ENCODE measurements at places on chromosomes 3 and 15.
A peak's percentile ranks its signal among the peaks of the same experiment; 100 is the strongest.

DNA sequence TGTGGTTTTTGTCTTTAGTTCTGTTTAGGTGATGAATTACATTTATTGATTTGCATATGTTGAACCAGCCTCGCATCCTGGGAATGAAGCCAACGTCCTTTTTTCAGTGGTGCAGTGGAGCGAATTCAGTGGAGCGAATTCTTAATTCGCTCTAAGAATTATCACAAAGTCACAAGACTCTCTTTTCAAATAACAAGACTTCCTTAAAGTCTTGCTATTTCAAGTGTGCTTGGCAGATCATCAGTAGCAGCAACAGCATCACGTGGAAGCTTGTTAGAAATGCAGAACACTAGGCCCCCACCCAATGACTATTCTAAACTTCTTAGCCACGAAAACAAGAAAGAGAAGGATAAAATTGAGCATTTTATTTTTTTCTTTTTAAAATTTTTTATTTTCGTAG is 58.1 kb upstream of the CD200R1L start:
- no peak for DNase-seq

- DNase-seq: no peak
Observed at GRCh38 chr15:61253186-61253585, 24.1 kb upstream of the RORA start.

GRCh38 chr3:31755926-31756658 is 223.4 kb downstream of the STT3B start:
- DNase-seq: no peak

GRCh38 chr3:51307458-51307857 is 77.6 kb upstream of the MANF start:
- DNase-seq: no peak

- DNase-seq: no peak
Observed at GRCh38 chr3:125085166-125085565, 29.4 kb upstream of the HEG1 start.

DNA sequence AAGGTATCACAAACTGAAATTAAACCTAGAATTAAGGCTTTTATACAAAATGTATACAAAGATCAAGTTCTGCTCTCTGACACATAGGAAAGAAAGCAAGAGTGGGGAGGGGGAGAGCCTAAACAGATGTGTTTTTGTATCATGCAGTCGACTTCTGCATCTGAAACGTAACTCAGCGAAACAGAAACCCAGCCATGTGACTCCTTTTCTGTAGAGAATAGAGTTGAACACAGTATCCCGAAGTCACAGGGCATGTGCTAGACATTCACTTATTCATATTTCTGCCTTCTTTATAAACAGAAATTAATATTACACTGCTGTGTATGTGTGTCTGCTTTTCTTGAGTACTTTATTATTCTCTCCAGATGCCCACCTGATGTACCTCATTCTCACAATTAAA is 121.0 kb downstream of the PDZRN3 start:
- DNase-seq: peak; percentile 68

DNA sequence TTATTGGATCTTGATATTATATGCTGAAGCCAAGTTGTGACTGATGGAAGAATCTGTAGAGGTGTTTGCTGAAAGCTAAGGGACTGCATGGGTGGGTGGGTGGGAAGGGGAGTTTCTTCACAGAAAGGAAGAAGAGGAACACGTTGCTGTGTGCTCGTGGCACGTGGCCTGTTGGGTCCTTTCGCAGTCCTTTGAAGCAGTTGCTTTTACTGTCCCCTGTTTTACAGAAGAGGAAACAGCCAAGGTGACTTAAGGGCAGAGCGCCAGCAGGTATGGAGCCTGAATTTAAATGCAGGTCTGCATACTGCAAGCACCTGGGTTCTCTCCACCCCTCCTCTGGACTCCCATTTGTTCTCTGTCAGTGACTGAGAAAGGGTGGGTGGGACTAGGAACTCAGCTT is 59.4 kb upstream of the PRR23C start:
- no peak for DNase-seq

DNA sequence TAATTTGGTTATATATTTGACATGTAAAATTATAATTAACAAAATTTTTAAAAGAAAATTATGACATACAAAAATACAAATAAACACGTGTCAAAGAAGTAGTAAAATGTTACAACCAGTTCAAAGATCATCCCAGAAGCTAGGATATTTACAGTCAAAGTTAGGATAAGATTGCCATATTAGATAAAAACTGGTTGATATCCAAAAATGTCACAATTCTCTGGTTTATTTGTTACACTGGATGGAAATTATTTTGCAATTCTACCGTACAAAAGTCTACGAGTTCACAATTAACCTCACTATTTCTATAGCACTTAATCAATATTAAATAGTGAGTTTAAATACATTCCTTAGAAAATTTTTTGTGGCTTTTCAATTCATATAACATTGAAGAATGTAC is 673.8 kb downstream of the GBE1 start:
- no peak for DNase-seq

DNA sequence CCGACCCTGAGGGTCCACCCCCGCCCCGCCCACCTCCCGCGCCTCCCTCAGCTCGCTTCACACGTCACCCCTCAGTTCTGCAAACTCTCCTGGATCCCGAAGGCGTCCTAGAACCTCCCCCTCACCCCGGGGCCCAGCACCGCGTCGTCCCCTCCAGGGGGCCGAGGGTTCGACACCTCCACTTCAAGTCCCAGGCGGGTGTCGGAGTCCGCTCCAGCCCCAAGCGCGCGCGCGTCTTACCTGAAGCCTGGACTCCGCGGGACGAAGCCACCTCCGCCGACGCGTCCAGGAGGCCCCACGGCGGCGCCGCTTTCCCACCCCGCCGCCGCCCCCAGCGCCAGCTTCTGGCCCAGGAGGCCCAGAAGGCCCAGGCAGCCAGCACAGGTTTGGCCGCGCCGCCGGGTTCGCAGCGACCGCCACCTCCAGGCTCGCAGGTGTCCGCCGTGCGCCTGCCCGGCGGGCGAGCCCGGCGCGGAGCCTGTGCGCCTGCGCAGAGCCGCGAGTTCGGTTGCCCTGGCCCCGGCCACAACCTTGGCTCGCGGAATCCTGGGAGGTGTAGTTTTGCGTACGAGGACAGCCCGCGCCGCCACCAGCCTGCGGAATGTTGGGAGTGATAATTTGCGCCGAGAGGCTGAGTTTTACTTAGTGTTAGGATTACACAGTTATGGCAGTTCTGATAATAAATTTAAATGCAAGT is at the start of gene POMGNT2:
TSS of gene POMGNT2 (minus strand) at position 484 of the 697 bp plus-strand sequence. CDS start 24,648 bp downstream, outside the sequence.
- DNase-seq: peak; percentile 71

DNA sequence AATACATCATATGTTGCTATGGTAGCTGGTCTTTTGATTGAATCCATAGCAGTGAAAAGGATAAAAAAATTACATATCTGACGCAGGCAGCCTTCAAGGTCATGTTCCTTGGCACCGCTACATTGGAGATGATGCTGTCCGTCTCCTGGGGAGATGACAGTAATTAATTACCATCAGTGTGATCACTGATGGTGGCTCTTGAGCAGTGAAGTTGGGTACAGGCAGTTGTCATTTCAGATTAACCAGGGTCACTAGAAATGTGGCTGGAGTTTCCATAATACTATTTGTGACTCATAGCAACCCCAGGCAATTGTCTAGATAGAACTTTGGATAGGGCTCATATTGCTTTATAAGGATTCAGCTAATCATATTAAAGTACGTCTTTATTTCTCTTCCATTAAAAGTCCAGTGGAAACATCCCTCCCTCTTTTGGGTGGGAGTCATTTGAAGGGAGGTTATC is 136.3 kb downstream of the THSD4 start:
- no peak for DNase-seq

DNA sequence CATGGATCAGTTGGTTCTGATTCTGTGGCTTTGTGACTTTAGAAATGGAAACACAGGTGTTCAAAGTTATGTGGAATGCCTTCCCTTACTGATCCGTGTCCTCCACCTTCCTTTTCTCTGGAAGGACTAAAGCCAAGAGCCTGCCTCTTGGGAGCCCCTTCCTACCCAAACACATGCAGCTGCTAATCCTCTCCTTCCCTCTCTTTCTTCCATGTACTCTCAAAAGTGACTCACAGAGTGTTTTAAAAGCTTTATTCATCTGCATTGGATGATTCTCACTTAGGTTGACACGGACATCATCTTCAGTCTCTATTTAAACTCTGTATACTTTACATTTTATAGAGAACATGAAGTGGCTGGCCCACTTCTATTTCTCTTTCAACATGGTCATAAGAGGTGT is 856.5 kb upstream of the ARPP21 start:
- DNase-seq: no peak

GRCh38 chr3:67239353-67239752 is 241.2 kb downstream of the KBTBD8 start:
- no peak for DNase-seq

- DNase-seq: no peak
Observed at GRCh38 chr3:14476583-14477265, 63.4 kb downstream of the GRIP2 start.

All from IMR-90 (cell line).